SK-MEL-5 (cell line): ENCODE measurements at places on chromosomes 6 and 20. TPM values are rescaled to one million over a fixed set of nuclear protein-coding genes. Genes with fewer than 3 reads are reported as not detected.

- no peak for DNase-seq
Observed at GRCh38 chr6:138264372-138264880, 46.1 kb upstream of the PBOV1 start.

DNA sequence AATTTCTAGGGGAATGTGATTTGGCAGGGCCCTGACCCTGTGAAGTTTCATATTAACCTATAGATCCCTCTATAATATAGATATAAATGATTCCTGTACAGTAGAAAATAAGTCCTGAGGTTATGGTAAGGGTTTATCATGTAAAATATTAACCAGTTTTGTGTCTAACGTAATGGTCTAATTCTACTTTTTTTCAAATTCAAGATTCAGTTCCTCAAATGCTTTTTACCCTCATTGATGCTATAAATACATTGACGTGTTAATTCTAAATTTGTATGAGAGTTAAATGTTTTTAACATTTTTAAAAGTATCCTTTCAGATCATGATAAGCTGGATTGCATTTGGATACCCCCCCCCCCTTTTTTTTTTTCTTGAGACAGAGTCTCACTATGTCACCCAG lies 169.4 kb downstream of the MEI4 start:
- no peak for DNase-seq

- peak; percentile 72 for DNase-seq
Observed at GRCh38 chr6:26056583-26057350, 30.5 kb upstream of the HFE start.

- DNase-seq = peak; percentile 95
Observed at GRCh38 chr6:15365273-15365687, 119.4 kb downstream of the JARID2 start.

DNA sequence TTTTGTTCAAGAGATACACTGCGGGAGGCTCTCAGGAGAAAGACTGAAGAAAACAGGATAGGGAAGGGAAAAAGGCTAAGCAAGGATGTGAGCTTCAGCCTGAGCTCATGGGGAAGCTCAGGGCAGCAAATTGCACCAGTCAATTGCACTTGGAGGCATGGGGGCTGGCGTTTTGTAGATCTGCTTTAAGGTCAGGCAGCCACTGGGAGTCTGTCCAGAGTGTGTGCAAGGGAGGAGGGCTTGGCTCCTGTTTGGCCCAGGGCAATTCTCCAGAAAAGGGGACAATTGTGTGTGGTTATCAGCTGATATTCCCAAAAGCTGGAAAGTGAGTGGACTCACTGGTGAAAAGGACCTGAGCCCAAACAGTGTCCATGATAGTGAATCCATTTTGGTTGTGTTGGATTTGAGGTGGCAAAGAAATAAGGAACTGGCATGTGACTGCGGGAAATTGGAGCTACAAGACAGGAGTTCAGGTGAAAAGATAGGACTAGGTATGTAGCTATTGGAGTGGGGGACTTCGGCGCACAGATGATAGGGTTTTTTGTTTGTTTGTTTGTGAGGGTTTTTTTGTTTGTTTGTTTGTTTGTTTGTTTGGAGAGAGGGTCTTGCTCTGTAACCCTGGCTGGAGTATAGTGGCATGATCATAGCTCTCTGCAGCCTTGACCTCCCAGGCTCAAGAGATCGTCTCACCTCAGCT lies 22.3 kb upstream of the IER3 start:
- DNase-seq = peak; percentile 88

Gene DSE
- 0.40 and 1.0 TPM in 2 replicates for total RNA-seq

Gene KCNG1
- total RNA-seq = 22.3 and 22.9 TPM in 2 replicates

GRCh38 chr6:167238694-167239467 lies 52.2 kb upstream of the UNC93A start:
- DNase-seq = no peak

Gene AFDN
- total RNA-seq = 47.2 and 47.5 TPM in 2 replicates

DNA sequence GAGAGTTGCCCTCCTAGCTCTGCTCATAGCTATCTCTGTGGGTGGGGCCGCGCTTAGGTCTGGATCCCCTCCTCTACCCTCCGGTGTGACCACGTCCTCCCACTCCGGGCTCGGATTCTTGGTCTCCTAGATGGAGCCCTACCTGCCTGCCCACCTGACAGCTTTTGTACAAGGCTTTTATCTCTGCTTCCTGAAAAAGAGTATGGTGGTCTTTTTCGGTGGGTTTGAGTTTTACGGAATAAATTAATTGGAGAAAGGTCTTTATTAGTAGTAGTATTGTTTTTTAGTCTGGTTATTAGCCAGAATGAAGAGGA lies 773 bp downstream of the SMAP1 start:
- peak; percentile 52 for DNase-seq

DNA sequence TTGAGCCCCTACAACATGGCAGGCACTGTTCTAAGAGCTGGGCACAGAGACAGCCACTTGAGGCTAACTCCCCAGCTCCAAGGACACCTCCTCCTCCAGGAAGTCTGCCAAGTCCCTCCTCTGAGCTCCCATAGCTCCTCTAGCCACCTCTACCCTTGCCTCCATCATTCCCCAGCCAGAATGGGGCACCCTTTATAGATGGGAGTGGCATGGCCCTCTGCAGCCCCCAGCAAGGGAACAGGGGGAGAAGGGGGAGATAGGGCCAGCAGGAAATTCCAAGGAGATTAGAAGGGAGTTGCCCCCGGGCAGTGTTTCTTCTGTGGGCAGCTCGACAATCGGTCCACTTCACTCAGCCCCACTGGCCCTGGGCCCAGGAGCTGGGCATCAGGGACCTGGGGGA lies 19.7 kb upstream of the TLDC2 start:
- DNase-seq = no peak

Gene LHFPL5
- total RNA-seq = not detected in 2 replicates

Gene PANK2
- 62.8 and 63.7 TPM in 2 replicates for total RNA-seq
